EH (cell line): ENCODE measurements at places on chromosomes 11 and 22.
A peak's percentile ranks its signal among the peaks of the same experiment; 100 is the strongest.

GRCh38 chr11:109604481-109605400 lies 182.8 kb downstream of the C11orf87 start:
- DNase-seq, result peak; percentile 1

DNA sequence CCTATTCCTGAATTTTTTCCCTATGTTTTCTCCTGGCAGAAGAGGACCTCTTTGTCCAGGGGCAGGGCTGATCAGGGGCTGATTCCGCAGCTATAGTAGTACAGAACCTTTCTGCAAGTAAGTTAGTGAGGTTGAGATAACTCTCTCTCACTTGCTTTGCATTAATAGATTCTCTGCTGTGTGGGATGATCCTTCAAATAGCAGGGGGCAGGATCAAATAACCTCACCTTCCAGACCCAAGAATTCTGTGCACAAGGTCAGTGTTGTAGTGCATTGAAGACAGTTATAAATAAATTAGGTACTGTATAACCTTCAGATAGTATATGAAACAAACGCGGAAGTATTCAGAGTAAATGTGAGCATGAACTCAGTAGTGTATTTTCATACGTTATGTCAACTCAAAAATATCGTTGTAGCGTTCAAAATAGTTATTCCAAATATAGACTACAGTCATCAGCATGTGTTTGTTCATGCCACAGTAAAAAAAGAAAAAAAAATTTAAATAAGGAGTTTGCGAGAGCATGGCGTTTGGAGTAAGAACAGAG lies 278 bp downstream of the MMP26 start:
- no peak for DNase-seq

DNA sequence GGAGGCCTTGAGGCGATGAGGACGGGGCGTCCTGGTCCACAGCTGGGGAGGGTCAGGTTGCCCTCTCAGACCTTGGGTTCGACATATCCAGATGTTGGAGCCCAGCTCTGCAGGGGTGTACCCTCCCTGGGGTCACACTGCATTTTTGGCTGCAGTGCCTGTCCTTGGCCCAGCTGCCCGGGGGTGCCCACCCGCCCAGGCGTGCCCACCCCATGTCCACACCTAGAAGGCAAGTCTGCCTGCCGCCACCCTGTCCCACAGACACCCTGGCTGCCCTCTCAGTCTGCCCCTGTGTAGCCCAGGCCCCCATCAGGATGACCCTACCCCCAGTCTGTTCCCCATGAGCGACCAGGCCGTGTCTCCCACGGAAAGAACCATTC lies 3.0 kb downstream of the LSP1 start:
- no peak for DNase-seq

GRCh38 chr11:65539744-65540289 lies 14.9 kb downstream of the SCYL1 start:
- DNase-seq, result no peak

GRCh38 chr22:49306632-49307480 lies 520.8 kb downstream of the BRD1 start:
- no peak for DNase-seq

GRCh38 chr11:6727971-6728760 lies 43.6 kb downstream of the OR2AG2 start:
- DNase-seq, result no peak

- no peak for DNase-seq
These were observed 44.5 kb downstream of the PARVB start for GRCh38 chr22:44068422-44069191.

DNA sequence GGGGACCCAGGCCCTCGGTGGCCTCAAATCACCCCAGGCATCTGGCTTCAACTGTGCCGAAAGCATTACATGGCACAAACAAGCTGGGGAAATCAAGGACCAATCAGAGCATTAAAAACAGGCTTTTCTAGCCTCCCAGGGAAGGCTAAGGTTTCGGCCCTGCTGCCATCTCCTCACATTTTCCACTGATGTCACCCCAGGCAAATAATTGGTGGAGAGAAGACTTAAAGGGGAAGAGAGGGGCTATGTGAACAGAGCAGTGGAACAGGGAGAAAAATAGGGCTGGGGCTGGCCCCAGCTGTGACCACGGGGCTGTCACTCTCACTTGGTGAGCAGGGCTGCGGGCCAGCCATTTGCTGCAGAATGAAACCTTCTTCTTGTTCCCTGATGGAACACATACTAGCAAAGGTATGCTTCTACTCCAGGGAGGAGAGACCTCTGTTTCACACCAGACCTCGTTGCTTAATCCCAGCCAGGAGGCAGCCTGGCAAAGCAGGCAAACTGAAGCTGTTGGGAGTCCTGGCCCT lies 581.3 kb downstream of the SOX6 start:
- peak; percentile 16 for DNase-seq

DNA sequence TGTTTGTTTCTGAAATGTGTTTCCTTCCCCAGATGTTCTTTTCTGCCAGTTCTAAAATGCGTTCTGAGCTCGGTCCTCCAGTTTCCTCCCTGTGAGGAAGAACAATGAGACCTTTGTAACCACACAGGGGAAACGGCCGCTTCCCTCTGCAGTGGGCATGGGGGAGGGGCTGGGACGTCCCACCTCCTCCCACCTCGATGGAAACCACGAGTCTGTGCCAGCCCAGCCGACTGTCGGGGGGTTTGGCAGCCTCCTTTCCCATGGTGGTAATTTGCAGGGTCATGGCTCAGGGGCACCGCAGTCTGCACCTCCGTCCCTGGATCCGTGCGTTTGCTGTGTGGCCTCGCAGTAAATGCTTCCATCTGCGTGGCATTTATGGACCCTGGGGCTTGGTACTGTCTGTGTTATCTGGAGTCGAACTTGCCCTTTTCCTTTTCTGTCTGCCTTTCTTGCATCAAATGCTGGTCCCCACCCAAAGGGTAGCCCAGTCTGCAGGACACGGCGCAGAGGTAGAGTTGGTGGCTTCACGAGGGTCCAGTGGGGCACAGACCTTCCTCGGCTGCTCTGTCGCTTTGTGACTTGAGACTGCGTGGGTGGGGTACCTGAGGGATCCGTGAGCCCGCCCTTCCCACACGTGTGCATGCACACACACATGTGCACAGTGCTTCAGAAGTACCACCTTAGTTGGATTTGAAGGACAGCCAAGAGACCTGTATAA lies 16.1 kb downstream of the LRP5 start:
- no peak for DNase-seq

DNA sequence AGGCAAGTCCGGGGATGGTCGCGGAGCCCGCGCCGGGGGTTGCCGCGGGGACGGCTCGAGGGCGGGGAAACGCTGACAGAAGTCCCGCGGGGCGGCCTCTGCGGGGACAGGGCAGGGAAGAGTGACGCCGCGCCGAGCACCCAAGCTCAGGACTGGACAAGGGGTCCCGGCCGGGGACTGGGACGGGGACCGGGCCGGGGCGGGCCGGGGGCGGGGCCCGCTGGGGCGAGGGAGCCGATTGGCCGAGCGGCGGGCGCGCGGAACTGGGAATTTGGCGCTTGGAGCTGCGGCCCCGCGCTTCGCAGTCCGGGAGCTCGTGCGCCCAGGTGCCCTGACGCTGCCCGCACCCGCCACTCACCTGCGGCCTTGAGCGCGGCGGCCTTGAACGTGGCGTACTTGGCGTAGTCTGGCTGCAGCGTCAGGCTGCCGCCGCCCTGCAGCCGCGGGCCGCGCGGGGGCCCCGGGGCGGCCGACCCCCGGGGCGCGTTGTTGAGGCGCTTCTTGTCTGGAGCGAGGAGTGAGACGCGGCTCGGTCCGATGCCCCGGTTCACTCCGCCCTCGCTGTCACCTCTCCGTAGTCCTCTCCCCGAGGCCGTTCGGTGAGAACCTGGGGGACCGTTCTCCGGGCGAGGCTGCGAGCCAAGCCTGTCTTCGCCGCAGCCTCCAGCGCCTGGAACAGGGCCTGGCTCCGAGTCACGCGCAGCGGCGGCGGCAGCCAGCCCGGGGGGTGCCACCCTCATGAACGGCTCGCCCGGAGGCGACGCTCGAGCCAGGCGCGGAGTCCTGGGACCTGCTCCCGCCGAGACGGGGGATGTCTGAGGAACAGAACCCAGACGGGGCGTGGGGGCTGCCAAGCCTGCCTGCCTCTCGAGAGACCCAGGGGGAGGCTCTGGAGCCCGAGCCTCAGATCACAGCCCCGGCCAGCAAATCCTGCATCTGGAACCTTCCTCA lies 4.5 kb downstream of the SHISA8 start:
- peak; percentile 42 for DNase-seq

- DNase-seq, result no peak
These were observed 27.6 kb downstream of the KCTD17 start for GRCh38 chr22:37079158-37079557.

DNA sequence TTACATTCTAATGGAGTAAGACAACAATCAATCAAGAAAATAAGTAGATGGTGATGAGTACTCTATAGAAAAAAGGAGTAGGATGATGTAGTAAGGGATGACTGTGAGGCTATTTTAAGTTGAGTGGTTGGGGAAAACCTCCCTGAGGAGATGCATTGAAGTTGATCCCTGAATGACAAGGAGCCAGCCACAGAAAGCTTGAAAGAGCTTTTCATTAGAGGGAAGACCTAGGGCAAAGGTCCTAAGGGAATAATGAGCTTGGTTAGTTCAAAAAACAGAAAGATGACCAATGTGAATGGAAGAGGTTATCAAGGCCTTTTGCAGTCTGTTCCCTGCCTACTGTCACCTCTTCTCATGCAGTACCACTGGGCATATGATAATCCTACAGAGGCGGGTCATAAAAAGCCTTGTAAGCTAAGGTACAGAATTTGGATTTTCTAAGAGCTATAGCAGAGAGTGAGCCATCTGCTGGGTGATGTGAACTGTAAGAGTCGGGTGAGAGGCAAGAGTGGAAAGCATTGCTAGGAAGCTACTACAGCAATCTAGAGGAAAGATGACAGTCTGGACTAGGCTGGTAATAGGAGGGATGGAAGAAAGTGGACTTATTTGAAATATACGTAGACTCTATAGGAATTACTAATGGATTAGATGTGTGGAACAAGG lies 3.1 kb downstream of the PPP2R1B start:
- peak; percentile 24 for DNase-seq

DNA sequence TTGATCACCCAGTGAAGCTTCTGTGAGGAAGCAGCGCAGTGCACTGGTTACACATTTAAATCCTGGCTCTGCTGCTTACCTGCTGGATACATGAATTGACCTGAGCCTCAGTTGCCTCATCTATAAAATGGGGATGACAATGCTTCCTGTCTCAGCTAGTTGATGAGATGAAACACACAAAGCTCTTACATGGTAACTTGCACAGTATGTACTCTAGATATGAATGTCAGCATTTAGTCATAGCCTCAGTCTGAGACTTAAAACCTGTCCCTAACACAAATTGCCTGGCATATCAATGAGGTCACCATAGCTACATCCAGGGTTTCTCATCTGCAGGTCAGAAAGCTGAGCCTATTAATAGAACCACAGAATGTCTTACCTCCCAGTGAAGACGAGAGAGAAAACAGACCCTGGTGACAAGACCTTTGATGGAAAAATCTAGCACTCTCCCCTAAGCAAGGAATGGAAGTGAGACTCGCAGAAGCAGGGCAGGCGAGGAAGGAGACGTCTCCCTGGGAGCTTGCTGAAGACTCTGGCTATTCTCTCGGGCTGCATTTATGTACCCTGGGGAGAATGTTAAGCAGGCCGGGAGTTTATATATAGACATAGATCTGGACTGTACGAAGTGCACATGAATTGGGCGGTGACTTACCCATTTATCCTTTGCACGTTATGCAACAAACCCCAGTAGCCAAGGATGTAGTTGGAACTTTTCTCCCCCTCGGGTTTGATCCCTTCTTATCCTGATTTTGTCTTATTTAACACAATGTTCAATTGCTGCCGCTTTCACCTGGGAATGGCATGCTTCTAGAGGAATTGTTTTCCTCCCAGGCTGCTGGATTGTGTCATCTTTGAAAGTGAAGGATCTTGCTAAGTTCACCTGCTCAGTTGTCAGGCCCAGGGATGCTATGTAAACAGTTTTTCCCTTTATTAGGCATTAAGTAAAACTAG lies 18.0 kb downstream of the SDHAF2 start:
- DNase-seq, result no peak

DNA sequence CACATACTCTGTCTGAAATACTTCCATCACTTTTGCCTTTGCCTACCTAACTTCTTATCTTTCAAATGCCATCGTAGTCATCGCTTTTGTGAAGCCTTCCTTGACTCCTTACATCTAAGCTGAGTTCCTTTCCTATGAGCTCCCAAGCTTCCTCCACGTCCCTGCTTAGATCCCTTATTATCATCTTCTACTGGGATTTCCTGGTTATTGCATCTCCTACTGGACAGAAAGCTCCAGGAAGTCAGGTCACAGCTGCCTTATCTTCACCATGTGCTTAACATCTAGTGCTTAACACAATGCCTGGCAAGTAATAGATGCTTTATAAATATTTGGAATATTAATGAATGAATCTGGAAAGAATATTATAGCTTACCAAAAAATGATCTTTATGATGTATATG lies 5.9 kb downstream of the YPEL4 start:
- DNase-seq, result peak; percentile 35

GRCh38 chr22:24753914-24754313 lies 20.6 kb downstream of the PIWIL3 start:
- no peak for DNase-seq

GRCh38 chr11:122655527-122656072 lies at the start of gene UBASH3B:
Gene UBASH3B (plus strand): TSS chr11:122655722. CDS start chr11:122656050, 328 bp downstream.
- peak; percentile 93 for DNase-seq

DNA sequence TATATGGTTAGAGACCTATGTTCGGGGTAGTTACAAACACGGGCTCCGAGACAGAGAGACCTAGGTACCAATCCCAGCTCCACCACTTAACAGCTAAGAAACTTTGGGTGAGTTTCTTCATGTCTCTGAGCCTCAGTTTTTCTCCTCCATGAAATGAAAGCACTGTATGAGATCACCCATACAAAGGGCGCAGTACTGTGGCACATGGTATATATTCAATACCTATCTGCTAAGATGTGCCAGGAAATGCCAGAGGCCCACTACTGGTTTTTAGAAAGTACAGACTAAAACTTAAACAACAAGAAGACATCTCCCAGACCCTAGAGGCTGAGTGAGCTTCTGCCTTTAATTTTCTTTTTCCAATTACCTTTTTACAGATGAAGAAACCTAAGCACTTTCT lies 69.5 kb downstream of the SLC1A2 start:
- no peak for DNase-seq

GRCh38 chr22:44545773-44546172 lies 47.7 kb upstream of the RTL6 start:
- no peak for DNase-seq

GRCh38 chr11:75673977-75674582 lies 5.2 kb upstream of the MAP6 start:
- peak; percentile 73 for DNase-seq

- no peak for DNase-seq
These were observed 4.9 kb downstream of the GLYAT start for GRCh38 chr11:58726737-58727414.

- no peak for DNase-seq
These were observed 4.9 kb downstream of the GP1BB start for GRCh38 chr22:19728271-19728670.

DNA sequence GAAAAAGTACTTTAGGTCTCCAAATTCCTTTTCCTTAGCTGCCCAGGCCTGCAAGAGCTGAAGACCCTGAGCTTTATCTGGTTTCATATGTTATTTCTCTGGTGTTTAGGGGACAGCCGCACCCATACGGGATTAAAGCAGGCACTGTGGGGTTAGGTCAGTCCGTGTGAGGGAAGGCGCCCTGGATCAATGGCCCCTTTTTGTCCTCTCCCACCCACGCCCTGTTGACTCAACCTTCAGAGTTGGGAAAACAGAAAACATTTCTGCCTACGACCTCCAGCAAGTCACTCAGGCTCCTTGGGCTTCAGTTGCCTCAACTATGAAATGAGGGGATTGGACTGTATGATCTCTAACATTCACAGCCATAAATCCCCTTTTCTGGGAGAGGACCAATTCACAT lies 55.2 kb upstream of the BARX2 start:
- no peak for DNase-seq
